ENCODE measurements at places on chromosomes 4 and X.

- DNase-seq, result no peak
These were observed 30.7 kb downstream of the HMX1 start for GRCh38 chr4:8840816-8841455.

- no peak for DNase-seq
These were observed 10.8 kb downstream of the CXCR3 start for GRCh38 chrX:71607488-71607887.

- DNase-seq, result no peak
These were observed 14.2 kb upstream of the PJA1 start for GRCh38 chrX:69179380-69179911.

DNA sequence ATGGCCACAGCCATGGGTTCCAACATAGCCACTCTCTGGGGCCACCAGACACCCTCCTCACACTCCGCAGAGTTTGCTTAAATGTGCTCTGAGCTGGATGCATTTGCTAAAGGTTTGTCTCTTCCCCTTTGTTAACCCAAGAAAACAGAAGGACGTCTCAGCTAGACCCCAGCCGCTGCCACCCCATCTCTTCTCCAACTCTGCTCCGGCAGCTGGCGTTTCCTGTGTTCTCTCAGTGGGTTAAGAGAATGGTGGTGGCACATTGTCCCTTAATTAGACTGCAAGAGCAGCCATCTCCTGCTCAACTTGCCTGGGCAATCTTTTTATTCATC lies 43.7 kb upstream of the FAM9C start:
- peak; percentile 34 for DNase-seq

- no peak for DNase-seq
These were observed 39.8 kb downstream of the VCX3B start for GRCh38 chrX:8504451-8504850.

DNA sequence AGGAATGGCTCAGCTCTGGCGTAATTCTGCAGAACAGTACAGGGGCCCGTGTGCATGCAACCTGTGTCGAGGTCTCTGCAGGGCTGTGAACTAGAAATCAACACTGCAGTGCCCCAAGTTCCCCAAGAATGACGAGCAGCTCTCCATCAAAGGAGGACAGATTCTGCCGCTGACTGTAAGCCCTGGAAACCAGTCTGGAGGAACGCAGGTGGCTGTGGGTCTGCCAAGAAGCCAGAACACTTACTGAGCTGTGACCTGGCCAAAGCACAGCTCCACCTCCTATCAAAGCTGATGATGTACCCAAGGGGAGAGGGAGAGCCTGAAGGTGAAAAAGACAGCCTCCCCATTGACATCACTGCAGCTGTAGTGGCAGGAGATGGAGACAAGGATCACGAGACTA lies 80.3 kb upstream of the STS start:
- no peak for DNase-seq

DNA sequence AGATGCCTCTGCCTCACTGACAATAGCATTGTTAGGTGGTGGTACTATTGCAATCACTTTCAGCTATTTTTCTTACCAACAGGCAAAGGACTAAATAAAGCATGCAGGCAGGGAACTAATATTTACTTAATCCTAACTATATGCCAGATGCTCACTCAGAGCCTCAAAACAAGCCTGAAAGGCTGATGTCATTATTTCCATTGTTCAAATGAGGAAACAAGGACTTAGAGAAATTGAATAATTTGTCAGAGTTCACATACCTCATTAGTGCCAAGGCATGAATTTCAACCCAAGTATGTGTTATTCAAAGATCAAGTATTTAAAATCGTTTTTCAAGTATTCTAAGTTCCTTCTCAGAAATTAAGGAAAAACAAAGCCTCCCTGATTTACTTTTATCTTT lies 374.9 kb upstream of the TECRL start:
- no peak for DNase-seq

- DNase-seq, result no peak
These were observed 87.9 kb downstream of the BCOR start for GRCh38 chrX:40009890-40010289.

DNA sequence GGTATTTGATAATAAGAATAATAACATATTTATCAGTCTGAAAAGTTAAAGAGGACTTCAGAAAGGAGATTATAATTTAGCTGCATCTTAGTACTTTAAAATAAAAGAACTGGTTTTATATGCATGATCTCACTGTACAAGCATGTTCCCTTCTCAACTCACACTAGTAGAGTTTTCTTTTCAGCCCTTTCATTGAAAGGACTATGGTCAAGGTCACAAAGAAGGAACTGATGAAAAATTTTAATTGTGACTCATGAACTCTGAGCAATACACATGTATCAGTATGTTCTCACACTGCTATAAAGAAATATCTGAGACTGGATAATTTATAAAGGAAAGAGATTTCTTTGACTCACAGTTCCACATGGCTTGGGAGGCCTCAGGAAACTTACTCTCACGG lies 73.7 kb upstream of the NDST4 start:
- no peak for DNase-seq

GRCh38 chr4:10582059-10582686 lies 102.4 kb downstream of the CLNK start:
- DNase-seq, result peak; percentile 15

- DNase-seq, result no peak
These were observed 15.8 kb downstream of the DCUN1D4 start for GRCh38 chr4:51858605-51859202.

DNA sequence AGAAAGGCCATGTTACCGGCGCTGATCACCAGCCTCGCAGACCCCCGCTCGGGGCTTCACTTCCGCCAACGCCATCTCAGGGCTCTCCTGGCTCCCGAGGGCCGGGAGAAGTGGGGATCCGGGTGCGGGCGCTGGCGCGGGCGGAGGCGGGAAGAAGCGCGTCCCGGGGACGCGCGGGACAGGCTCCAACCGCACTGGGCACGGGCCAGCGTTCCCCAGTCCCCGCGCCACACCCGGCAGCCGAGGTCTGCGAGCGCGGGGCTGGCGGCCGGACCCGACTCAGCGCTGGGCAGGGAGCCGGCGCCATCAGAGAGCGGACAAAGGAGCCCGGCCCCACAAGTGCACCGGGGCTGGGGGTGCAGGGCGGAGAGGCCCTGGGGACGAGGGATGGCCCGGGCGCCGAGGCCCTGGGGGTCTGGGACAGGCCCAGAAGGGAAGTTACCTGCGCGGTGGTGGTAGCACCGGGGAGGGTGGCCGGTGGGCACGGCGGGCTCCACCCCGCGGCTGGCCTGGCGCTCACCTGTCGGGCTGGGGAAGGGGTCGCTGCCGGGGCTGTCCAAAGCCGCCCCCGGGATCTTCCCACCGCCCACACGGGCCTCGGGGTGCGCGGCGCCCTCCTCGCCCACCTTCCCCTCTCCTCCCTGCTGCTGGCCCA lies 449 bp downstream of the CTPS2 start:
- DNase-seq, result no peak

- no peak for DNase-seq
These were observed 47.7 kb downstream of the DDX3X start for GRCh38 chrX:41381685-41382084.

DNA sequence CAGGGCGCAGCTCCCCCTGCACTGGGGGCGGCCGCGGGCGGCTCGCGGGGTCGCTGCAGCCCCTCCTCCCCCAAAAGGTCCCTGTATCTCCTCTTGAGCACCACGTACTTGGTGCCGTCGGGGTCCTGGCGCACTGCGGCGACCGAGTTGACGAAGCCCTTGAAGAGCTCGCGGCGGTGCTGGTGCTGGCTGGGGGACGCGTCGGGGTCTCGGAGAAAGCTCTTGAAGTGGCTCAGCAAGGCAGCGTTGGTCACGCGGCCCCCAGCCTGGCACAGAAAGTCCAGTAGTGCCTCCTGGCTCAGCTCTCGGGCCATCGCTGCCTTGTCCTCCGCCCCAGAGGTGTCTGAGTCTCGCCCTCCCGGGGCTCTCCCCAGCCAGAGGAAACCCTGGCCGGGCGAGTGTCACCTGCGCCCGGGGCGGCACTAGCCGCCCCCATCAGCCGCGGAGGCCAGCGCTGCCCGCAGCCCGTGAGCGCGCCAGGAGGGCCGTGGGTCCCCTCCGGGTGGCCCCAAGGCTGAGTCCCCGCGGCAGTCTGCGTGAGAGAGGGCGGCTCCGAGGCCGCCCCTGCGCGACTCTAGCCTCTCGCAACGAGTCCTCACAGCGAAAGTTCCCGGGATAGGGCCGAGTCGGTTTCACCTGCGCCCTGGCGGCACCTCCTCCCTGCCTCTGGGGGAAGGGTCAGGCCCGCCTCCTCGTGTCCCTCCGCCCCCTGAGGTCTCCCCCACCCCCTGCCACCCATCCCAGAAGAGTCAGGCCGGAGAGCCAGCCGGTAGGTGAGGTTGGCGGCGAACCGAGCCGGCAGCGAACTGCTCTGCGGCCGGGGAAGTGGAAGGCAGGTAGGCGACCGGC lies at the start of gene SOWAHB:
TSS of gene SOWAHB (minus strand) at position 609 of the 849 bp plus-strand sequence. CDS start at position 314, 295 bp downstream.
- DNase-seq, result no peak

GRCh38 chr4:185559915-185560281 lies 24.6 kb upstream of the PDLIM3 start:
- DNase-seq, result no peak

DNA sequence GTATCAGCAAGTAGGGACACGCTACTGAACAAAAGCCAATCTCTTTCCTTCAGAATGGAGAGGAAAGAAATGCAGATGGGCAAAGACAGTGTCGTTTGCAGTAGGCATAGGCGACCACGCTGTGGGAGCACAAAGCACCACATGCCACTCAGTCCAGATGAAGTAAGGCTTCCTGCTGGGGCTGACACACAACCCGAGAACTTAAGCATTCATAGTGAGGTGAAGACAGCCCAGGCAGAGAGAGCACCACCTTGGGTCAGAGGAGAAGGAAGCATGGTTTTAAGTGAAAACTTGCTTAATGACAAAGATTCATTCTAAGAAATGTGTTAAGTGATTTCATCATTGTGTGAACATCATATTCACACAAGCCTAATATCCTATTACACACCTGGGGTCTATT lies 238.8 kb downstream of the MGST2 start:
- no peak for DNase-seq

GRCh38 chrX:112066813-112067212 lies 15.8 kb downstream of the TRPC5 start:
- no peak for DNase-seq

- peak; percentile 29 for DNase-seq
These were observed 417.7 kb upstream of the GALNT7 start for GRCh38 chr4:172750910-172751309.

DNA sequence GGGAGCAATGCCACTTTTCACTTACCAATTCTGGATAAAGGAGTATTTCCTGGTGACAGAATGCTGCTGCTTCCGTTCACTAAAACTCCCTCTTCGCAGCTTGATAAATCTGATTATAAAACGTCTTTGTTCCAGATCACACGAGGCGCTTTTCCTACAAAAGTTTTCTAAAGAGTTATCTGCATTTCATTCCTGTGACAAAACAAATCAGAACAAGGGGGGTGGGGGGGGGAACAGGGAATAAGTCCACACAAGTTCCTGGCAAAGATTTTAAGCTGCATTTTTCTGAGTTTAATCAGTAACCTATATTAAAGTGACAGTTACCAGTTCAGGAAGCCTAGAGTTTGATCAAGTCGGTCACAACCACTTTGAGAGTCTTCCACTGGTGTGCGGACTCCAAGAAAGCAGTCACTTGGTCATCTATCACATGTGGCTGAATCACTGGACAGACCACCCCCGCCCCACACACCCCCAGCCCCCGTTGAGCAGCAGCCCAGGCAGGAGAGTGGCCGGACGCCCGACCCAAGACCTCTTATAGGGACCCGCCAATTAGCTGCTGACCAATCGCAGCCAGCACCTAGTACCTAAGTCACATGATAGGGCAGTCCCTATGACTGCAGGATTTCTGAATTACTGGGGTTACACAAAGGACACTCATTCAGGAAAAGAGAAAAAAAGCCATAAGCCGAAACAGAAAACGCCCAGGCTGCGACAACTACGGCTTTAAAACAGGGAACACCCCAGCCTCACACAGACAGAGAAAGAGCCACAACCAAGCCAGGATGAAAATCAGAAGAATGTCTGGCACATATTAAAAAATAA lies 569.3 kb upstream of the DIPK2B start:
- DNase-seq, result peak; percentile 68

DNA sequence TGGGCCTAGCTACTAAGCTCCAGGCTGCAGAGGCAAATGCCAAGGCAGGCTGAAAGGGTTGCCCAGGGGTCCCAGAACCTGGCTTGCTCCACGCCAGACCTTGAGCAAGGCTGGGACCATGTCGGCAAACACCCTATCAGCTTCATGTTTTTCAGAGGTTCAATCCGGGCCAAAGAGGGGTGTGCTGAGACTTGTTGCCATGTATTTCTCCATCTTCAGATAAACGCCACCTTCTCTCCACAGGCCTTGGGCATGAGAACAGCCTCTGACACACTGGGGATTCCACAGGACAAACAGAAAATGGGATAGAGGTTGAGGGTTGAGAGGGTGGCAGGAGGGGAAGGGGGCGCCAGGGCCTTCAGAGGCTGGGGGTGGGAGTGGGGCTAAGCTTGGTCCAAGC lies 8.6 kb downstream of the PJA1 start:
- DNase-seq, result no peak

DNA sequence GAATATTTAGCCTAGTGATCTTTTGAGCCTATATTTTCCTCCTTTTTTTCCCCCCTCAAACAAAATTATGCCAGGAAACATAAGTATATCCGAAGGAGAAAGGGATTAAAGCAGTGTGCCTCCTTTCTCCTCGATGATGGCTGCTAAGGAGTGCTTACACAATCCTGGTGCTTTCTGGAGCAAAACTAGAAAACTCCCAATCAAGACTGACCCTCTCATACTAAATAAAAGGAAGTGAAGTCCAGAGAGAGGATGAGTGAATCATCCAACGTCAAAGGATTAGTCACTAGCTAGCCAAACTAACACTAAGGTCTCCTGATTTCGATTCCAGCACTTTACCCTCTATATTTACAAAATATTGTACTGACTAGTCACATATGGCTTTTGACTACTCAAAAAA lies 146.8 kb downstream of the PPP3CA start:
- no peak for DNase-seq

DNA sequence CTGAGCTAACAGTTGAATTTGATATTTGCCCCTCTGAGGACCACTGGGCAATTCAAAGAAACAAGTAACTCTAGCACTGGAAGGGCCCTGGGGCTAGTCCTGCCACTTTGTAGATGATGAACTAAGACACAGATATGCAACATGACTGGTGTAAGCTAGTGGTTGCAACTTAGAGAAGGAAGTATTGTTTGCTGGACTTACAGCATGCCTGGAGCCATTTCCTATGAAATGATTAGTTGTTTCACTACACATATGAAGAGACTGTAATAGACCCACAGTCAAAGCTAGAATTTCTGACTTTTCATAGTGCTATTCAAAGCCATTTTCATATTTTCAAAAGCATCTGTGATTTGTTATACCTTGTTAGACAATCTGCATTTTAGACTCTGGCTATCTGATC lies 96.2 kb downstream of the TSPAN7 start:
- peak; percentile 19 for DNase-seq

DNA sequence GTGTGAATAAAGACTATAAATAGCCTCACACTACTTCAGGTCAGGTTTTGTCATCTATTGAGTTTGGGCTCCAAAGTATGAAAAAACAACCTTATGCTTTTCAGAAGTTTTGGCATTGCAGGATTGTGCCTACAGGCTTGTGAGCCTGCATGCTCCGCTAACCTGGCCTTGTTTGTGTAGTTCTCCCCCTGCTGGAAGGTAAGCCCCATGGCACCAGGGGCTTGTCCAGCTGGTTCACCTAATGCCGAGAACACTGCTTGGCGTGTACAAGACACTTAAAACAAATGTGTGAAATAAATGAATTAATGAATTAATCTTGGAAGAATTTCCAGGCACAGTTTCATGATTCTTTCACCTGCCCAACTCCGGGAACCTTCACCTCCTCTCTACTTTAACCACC lies 1.8 kb upstream of the HSD17B10 start:
- peak; percentile 85 for DNase-seq

GRCh38 chrX:4451591-4451990 lies 738.1 kb upstream of the PRKX start:
- DNase-seq, result no peak

- no peak for DNase-seq
These were observed 6.7 kb upstream of the HGFAC start for GRCh38 chr4:3434881-3435685.

All from activated CD4-positive, alpha-beta T cell treated with anti-CD3 and anti-CD28 coated beads, Interleukin-2, Interleukin-4, amounts not matched to agents 100 ng/mL and 50 ng/mL, durations not matched to agents 16 hours and 8 hours (primary cell).